ENCODE measurements at places on chromosomes 7 and 10.

DNA sequence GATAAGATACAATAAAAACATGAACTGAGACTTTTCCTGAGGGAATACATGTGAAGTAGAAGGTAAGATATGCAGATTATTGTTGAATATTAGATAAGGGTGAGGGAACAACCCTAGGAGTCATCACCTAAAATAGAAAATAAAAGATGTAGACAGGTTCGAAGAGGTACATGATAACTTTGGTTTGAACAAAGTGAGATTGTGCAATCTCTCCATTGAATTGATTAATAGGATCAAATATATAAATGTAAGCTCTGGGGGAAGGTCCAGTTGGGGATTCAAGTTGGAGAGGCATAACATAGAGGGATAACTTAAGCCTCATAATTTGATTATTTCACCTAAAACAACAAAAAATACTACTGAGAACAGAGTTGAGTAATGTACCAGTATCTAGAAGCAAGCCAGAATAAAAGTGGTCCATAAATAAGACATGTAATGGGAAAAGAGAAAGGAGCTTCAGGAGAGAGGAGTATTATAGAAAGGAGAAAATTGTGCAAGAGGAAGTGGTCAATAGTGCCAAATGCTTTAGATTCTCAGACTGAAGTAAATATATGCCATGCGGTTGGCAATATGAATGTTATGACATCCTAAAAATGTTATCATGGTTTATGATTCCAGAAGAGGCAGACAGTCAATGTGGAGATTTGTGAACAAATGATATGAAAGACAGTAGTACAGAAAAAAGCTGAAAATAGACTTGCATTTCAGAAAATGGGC is 282.3 kb upstream of the CHRM2 start:
- no peak for DNase-seq

DNA sequence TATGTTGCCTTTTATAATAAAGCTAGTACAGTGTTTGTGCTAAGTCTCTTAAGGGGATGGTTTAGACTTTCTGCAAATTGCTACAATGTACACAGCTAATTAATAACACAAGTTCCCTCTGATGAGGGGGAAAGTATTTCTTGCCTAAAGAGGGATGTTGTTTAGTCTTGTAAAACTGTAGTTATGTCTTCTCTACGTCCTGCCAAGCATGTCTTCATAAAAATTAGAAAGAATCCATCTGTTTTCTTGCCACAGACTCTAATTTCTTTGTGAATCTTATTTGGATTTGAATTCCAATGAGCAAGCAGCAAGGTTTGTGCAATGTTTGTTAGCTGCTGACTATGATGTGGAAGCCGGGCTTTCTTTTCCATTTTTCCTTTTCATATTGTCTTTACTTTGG is 28.2 kb downstream of the ADARB2 start:
- no peak for DNase-seq

GRCh38 chr10:74500816-74501215 is 325.6 kb upstream of the KAT6B start:
- no peak for DNase-seq

DNA sequence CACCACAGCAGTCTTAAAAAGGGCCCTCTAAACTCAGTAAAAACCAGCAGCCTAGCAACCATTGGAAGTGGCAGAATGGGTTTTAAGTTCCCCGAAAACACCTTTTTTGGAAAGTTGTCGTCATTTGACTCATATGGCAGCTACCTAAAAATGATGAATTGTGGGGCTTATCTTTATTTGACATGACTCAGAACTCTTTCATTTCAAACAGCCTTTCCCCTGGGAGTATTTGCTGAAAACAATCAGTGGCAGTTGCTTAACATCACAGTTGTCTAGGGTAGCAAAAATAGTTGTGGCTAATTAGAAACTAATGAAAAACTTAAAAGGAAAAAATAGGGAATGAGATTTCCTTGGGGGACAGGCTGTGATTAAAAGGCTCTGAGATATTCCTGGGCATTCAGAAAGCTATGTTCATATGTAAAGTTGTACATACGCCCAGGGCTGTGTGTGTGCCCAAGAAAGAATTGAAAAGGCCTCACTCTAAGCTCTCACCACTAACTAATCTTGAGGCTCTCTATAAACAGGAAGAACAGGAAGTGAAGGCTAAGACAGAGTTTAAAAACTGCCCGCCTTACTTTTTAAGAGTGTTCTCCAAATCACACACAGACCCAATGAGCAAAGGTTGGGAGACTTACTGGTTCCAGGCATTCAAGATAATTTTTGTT is 81.7 kb upstream of the HECTD2 start:
- no peak for DNase-seq

- DNase-seq = no peak
These were observed 21.7 kb upstream of the ZNF467 start for GRCh38 chr7:149795126-149795525.

GRCh38 chr7:47190462-47190861 is 391.4 kb downstream of the TNS3 start:
- no peak for DNase-seq

DNA sequence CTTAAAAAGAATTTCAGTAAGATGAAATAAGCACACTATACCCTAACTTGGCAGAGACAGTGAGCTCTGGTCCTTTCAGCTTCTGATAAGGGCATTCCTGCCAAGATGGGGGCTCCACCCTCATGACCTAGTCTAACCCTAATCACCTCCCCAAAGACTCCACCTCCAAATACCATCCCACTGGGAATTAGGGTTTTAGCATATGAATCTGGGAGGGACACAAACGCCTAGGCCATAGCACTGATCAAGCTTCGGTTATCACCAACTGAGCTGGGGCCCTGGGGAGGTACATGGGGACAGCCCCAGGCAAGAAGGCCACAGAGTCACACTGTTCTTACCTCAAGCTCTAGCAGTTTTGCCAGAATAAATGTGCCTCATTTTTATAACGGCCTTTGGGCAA is 31.4 kb downstream of the PALS2 start:
- DNase-seq = no peak

GRCh38 chr7:73429622-73430505 is 3.7 kb upstream of the FZD9 start:
- DNase-seq = no peak

DNA sequence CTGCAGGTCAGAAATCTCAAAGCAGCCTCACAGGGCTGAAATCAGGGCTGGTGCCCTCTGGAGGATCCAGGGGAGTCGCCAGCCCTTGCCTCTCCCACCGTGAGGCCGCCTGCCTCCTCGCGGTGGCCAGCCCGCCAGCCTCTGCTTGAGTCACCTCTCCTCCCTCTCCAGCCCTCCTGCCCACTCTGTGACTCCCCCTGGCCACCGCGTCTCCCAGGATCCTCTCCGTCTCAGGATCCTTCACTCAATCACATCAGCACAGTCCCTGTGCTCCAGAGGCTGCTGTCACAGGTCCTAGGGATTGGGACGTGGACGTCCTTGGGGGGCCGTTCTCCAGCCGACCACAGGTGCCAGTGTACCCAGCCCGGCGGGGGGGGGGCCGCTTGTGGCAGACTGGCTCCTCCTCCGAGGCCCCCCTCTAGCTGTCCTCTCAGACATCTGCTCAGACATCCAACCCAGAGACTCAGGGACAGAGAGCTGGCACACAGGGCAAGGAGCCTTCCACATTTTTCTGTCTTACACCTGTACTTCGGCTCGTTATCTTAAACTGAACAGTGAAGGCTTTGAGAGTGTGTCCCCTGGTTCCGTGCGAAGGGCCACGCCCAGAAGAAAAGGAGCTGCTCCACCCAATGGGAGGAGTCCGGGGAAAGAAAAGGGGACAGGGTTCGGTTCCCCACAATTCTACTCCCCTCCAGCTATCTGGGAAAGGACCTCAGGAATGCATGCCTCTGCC is 9.4 kb upstream of the PPP2R2D start:
- no peak for DNase-seq

- DNase-seq = no peak
These were observed 36.1 kb upstream of the CHST15 start for GRCh38 chr10:124129471-124129870.

- DNase-seq = no peak
These were observed 196.4 kb downstream of the ANKRD7 start for GRCh38 chr7:118420888-118421287.

GRCh38 chr7:22931011-22931410 is 82.9 kb downstream of the HYCC1 start:
- DNase-seq = no peak

- no peak for DNase-seq
These were observed 28.8 kb downstream of the SAMD8 start for GRCh38 chr10:75140246-75140645.

GRCh38 chr10:60905580-60905979 is 38.4 kb downstream of the RHOBTB1 start:
- DNase-seq = no peak

- no peak for DNase-seq
These were observed 154.9 kb upstream of the TMEM72 start for GRCh38 chr10:44756216-44756615.

DNA sequence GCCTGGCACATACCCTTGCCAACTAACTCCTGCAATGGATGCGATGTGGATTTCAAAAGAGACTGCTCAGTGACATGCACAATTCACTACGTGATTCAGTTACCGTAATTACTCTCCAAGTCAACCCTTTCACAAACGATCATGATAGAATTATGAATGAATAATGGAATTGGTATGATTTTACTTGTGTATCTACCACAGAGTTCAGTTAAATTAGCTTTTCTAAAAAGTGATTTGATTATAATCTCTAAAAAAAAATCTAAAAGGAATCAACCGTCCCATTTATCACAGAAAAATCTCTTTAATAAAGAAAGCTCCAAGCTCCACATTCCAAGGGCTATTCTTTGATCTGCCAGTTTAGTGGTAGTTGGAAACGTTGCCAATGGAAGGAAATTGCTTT is 30.4 kb upstream of the RSU1 start:
- DNase-seq = no peak

- DNase-seq = no peak
These were observed 69.4 kb upstream of the MTPN start for GRCh38 chr7:136046548-136046947.

DNA sequence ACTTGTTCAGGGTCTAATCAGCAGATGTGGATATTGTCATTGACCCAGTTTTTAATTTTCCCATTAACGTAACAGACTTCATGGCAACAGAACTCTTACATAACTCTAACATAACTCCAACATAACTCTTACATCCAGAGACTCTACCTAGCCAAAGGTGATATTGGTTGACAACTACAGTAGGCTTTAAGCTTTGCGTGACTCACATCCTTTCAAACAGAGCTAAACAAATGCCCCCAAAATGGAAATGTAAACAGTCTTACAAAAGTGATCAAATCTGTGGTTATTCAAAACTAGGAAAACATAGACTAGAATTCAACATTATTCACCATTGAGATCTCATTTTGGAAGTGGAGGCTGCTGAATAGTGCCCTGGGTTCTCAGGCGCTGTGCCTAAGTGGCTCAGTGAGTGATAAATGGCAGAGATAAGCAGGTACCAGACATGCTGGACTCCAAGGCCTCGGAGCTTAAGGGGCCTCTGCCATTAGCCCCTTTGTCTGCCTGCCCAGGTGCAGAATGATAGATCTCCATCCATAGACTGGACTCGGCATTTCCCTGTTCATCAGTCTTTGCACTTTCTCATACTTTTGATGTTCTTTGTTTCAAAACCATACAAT is 34.3 kb upstream of the BTBD16 start:
- no peak for DNase-seq

DNA sequence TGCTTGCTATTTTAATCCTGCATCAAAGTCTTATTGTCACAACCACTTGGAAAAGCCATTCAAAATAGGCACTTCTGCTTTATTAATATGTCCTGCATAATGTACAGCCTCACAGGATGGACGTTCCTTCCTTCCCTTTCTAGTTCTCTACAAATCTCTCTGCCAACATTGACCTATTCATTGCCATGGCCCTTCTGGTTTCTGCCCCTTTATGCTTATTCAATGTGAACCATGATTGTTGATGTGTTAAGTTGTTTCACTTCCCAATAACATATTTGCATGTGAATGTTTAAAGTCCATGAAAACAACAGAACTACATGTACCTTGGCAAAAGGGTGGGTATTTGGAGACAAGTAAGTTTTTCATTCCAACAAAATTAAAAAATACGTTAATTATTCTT is 45.7 kb downstream of the COL28A1 start:
- no peak for DNase-seq

GRCh38 chr10:47165711-47166404 is 134.1 kb upstream of the GDF10 start:
- peak; percentile 55 for DNase-seq

GRCh38 chr10:48937796-48938195 is 1.8 kb downstream of the LRRC18 start:
- DNase-seq = no peak

DNA sequence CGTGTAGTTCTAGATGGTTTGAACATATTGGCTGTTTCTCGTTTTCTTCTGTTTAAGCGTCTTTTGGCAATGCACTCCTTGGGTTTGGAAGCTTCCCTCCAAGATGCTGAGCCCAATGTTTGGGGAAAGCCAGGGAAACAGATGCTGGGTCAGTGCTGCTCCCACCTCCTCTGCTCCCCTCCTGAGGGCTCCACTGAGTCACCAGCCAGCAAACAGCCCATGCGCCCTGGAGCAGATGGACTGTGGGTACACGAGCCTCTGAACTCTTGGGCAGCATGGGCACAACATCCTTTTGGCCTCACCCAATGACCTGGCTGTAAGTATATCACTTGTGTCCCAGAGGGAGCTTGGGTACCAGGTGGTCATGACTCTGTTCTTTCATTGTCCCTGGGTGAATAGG is 207.6 kb downstream of the BUB3 start:
- no peak for DNase-seq

- DNase-seq = no peak
These were observed 52.0 kb upstream of the PRSS1 start for GRCh38 chr7:142697270-142697669.

GRCh38 chr10:75928231-75928630 is 496.8 kb downstream of the LRMDA start:
- DNase-seq = no peak

DNA sequence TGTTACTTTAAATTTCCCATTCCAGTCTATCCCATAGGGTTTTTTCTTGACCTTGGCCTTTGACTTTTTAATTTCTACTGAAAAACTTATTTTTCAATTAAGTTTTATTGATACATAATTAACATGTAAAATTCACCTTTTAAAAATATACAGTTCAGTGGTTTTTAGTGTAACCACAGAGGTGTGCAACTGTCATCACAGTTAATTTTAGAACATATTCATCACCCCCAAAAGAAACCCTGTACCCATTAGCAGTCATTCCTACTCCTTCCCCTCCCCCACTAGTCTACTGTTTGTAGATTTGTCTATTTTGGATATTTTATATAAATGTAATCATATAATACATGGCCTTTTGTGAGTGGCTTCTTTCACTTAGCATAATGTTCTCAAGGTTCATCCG is 96.5 kb upstream of the GJD4 start:
- DNase-seq = no peak
